ENCODE measurements at places on chromosomes 2 and 18. TPM values are rescaled to one million over a fixed set of nuclear protein-coding genes. Genes with fewer than 3 reads are reported as not detected.

Gene GALNT13
- total RNA-seq: 8.3 TPM

Gene ATP6V1B1
- not detected for total RNA-seq

GRCh38 chr2:3683748-3684454 lies 19.5 kb upstream of the DCDC2C start:
- no peak for DNase-seq

DNA sequence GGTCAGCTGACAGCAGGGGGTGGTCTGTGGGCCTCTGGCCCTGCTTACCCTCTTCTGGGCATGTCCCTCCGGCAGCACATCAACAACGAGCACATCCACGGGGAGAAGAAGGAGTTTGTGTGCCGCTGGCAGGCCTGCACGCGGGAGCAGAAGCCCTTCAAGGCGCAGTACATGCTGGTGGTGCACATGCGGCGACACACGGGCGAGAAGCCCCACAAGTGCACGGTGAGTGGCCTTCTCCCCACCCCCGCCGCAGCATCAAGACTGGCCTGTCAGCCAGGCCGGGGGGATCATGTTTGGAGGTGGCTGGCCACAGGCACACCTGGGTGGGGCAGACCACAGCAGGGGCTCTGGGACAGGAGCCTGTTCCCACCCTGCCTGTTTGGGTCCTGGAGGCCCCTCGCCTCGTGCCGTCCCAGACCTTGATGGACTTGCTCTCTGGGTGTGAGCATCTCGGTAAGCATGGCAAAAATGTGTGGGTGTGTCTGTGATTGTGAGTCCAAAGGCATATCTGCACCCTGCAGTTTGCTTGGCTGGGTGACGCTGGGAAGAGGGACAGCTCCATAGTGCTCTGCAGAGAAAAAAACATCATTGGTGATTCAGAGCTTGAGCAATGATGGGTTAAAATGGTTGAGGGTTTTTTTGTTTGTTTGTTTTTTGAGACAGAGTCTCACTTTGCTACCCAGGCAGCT lies 242.8 kb downstream of the GLI2 start:
- no peak for DNase-seq

- no peak for DNase-seq
These were observed 40.0 kb downstream of the ETAA1 start for GRCh38 chr2:67437114-67437513.

DNA sequence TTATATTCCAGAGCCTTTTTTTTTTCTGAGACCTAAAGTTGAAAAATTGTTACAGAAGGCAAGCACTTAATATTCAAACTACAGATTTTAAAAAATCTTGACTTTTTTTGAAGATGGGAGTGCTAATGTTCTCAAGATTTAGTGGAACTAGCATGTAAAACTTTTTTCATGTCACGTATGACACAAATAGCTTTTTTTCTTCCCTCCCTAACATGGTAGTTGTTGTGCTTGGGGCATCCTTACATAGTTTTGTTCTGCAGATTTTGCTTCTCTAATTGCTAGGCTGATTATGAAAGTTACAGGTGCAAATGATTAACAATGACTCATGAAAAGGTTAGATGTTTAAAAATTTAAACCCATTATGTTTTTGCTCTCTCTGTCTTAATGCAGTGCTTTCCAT lies 3.0 kb downstream of the EML6 start:
- DNase-seq: no peak

DNA sequence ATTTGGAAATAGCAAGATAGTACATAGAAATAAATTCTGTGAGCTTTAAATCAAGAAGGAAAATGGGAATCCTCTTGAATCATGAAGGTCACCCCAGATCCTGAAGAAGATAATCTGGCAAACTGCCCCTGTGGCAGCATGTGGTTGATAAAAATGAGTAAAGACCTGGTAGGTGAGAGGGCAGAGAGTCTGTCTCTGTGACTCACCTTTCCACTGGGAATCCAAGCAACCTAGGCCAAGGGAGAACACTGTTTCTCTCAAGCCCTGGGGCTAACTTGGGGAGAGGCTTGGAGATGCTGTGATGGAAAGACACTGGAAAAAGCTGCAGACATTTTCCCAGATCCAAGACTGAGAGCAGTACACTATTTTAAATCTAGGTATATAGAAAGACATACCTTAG lies 185.8 kb upstream of the CNTNAP5 start:
- DNase-seq: no peak

DNA sequence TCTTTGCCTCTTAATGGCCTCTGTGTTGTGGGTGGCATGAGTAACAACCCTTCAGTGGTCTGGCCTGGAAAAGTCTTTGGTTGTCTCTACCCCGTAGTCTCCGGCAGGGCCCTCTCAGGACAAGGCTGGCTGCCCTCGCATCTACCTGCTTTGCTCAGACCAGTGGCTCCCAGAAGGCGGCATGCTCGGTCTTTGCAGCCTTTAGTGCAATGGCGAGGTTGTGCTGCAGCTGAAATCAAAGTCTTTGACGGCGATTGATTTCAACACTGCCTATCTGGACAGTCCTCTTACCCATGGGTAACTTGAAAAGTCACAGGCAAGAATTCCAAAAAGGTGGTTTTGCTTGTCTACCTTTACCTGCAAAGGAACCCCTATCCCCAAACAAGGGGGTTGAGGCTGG lies 95.9 kb downstream of the ALPK2 start:
- DNase-seq: no peak

- DNase-seq: no peak
These were observed 1596.8 kb upstream of the SLC39A10 start for GRCh38 chr2:194060269-194060668.

DNA sequence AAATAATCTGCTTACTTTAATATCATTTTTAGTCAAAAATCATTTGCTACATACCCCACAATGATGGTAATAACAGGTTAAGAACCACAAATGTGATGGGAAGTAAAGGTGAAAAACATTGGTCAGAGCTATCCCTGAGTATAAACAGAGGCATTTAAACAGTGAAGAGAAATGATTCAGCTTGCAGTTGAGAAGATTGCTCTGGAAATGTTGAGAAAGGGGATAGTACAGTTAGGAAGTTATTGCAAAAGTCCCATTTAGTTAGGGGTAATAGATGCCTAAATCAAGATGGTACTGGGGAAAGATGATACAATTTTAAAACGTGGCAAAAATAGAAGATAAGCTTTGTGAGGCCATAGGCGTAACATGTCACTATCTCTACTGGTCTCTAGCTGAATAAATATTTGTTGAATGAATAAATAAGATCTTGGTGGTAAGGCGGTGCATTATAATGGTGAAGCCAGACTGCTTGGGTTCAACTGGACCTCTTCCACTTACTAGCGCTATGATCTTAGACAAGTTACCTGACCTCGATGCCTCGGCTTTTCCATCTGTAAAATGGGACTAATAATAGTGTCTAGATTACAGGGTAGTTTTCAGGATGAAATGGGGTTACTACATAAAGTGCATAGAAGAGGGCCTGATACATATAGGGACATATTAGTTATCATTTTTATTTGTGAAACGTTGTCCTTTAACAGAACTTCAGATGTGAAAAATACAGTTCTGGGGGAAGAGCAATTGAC lies 2.0 kb upstream of the BZW1 start:
- DNase-seq: no peak

GRCh38 chr2:137118140-137118539 lies 352.8 kb downstream of the THSD7B start:
- DNase-seq: no peak

DNA sequence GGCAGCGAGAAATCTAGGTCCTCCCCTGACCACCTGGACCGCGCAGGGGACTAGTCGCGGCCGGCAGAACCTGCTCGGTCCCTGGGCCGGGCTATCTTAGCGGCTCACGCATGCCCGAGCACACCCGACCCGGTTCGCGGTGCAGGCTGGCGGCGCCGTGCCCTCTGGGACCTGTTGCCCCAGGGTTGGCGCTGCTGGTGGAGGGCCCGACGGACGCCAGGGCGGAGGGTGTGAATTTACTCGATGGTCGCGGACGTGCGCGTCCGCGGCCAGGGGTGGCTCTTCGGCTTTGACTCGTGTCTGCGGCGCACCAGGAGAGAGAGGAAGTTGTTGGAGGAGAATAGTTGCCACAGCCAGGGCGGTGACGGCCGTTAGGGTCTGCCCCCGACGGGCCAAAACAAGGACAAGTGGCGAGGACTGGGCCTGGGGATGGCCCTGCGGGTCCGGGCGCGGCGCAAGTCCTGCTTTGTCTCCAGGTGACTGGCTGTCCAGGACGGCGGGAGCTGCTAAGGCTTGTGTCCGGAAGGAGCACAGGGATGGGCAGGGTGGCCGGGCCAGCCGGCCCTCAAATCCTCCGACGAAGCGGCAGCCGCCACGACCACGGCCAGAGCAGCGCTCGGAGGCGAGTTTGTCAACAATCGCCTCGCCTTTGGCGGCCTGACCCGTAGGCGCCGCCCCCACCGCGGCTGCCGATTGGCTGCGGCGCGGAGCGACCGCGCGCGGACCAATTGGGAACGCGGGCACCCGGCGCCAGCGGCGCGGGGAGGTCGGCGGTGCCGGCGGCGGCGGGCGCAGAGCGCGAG lies 1.3 kb downstream of the BCL2L11 start:
- DNase-seq: peak; percentile 88

DNA sequence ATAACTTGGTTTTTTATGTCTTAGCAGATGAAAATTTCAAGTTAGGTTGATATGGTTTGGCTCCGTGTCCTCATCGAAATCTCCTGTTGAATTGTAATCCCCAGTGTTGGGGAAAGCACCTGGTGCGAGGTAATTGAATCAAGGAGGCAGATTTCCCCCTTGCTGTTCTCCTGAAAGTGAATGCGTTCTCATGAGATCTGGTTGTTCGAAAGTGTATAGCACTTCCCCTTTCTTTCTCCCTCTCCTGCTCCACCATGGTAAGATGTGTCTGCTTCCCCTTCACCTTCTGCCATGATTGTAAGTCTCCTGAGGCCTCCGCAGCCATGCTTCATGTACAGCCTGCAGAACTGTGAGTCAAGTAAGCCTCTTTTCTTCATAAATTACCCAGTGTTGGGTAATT lies 242.1 kb upstream of the TNP1 start:
- DNase-seq: no peak

- no peak for DNase-seq
These were observed 207.0 kb downstream of the CYP26B1 start for GRCh38 chr2:71940695-71941094.

DNA sequence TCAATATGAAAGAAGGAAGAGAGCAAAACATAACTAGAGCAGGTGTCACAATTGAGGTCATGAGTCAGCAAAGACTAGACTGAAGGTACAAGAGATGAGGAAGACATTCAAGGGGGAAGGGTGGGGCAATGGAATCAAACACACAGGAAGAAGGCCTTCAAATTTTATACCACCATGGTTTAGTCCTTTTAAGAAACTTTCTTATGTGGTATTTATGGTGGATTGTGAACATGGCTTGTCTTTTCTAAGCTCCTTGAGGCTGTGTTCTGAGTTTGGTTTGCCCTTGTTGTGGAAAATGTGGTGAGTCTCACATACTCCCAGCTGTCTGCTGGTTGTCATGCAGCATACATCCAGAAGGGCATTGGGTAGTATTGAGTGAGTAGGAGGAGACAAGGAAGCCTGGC lies 62.1 kb downstream of the NABP1 start:
- DNase-seq: no peak

GRCh38 chr2:210286123-210286680 lies 28.8 kb downstream of the MYL1 start:
- no peak for DNase-seq

- DNase-seq: no peak
These were observed 638.0 kb downstream of the NYAP2 start for GRCh38 chr2:226037526-226037925.

All from progenitor cell of endocrine pancreas (in vitro differentiated cells).